Activated naive CD8-positive, alpha-beta T cell treated with anti-CD3 and anti-CD28 coated beads, Interleukin-2, amount 10 ng/mL, durations not matched to agents 7 days and 5 days (primary cell): ENCODE measurements at places on chromosomes 5 and 9.

- H3K27ac ChIP-seq: no peak overlapping the region
- H3K27me3 ChIP-seq: no peaks in the 10 kb centered on the region
- no peak overlapping the region for H3K4me3 ChIP-seq
- no peaks in the 10 kb centered on the region for H3K36me3 ChIP-seq
These were observed 7.4 kb downstream of the ZER1 start for GRCh38 chr9:128764361-128764760.

GRCh38 chr5:38341641-38342040 lies 83.3 kb downstream of the EGFLAM start:
- H3K36me3 ChIP-seq: no peaks in the 10 kb centered on the region
- no peak for DNase-seq
- no peak overlapping the region for H3K4me3 ChIP-seq
- peaks cover 13% of the 10 kb centered on the region for H3K27me3 ChIP-seq
- no peak overlapping the region for H3K27ac ChIP-seq
- peaks cover 1% of the 10 kb centered on the region for H3K4me1 ChIP-seq

DNA sequence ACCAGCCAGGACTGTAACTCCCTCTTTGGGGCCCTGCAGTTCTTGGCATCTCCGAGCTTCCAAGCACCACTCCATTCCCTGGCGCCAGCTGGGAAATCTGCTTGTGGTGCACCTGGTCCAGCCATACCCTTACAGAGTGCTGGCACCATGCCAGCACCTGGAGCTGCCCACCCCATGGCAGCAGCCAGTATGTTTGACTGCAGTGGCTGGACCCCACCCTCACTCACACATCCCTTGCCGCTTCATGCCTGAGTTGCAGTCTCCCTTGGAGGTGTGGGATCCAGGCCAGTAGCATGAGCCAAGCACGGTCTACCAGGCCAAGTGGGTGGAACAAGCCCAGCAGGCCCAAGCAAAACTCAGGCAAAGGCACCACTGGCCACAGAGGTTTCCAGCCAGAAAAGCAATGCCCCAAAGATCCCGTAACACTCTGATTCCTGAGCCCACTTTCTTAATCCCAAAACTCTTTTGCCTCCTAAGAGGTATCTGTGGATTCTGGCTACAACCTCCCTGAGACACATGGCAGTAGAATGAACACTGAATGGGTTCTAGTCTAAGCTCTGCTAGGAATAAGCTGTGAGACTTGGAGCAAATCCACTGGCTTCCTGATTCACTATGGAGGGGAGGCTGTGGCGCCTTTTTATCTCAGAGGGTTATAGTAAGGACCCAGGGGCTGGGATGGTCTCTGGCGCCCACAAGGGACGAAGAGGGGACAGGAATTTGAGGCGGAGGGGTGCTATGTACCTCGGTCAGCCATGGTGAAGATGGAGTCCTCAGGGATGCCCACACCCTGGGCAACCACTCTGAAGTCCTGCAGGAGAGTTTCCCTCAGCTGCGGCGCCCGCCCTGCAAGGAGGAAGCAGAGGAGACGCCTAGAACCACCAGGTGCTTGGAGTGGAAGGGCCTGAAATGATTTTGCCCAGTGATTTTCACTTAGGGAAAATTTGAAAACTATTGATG lies 5.6 kb downstream of the AMBP start:
- DNase-seq: no peak
- peaks cover 2% of the 10 kb centered on the region for H3K4me1 ChIP-seq
- H3K27ac ChIP-seq: no peak overlapping the region
- H3K36me3 ChIP-seq: no peaks in the 10 kb centered on the region

DNA sequence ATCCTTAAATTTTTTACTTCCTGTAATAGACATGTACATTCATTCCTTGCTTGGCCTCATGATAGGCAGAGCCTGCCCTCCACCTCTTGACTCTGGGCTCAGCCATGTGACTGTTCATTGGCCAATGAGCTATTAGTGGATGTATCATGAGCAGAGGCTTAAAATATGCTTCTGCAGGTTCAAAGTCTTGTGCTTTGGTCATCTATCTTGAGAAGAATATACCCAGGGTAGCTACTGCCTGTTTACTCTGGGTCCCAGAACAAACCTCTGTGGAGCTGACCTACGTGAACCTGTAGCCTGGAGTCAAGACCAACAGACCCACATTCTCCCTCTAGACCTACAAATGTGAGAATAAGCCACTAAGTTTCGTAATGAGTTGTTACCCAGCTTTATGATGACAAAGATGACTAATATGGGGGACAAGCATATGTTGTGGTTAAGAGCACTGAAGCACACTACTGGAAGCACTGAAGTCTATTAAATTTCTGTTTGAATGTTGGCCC lies 244.4 kb downstream of the MAST4 start:
- peaks cover 26% of the 10 kb centered on the region for H3K36me3 ChIP-seq
- peak overlapping the region; percentile 41 for H3K4me3 ChIP-seq
- H3K27me3 ChIP-seq: no peaks in the 10 kb centered on the region
- peaks cover 51% of the 10 kb centered on the region for H3K4me1 ChIP-seq

- no peak overlapping the region for H3K4me3 ChIP-seq
- H3K27me3 ChIP-seq: peaks cover 9% of the 10 kb centered on the region
- H3K27ac ChIP-seq: no peak overlapping the region
- no peaks in the 10 kb centered on the region for H3K36me3 ChIP-seq
These were observed 144.3 kb downstream of the EFNA5 start for GRCh38 chr5:107526270-107526937.

GRCh38 chr5:102903074-102903871 lies 148.2 kb downstream of the PAM start:
- H3K4me1 ChIP-seq: peaks cover 1% of the 10 kb centered on the region
- H3K36me3 ChIP-seq: peaks cover 3% of the 10 kb centered on the region
- no peak overlapping the region for H3K27ac ChIP-seq
- no peaks in the 10 kb centered on the region for H3K27me3 ChIP-seq
- H3K4me3 ChIP-seq: no peak overlapping the region
- DNase-seq: no peak

DNA sequence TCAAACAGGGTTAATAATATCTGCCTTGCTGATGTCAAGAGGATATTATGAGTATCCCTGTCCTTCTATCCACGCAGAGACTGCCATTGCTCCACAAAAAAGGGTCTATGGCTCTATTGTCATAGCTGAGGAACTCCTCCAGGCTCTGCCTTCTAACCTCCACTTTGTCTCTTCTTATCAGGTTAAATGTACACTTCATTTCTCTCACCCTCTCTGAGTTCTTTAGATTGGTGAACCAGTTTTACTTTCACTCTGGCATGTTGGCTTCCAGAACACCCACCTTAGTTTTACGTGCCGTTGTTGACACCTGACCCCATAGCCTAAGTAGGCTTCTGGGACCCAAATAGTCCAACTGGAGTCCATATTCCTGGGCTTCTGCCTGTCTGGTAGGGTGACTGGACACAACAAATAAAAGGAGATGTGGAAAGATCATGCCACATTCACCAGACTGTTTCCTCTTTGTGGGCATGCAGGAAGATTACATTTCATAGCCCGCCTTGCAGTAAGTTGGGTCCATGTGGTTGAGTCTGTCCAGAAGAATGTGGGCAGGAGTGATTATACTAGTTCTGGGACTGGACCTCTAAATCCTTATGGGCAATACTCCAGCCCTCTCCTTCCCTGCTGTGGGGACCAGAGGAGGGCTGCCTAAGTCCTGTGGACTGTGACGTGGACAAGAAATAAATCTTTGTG lies 350.4 kb upstream of the CLINT1 start:
- no peak overlapping the region for H3K27ac ChIP-seq
- no peaks in the 10 kb centered on the region for H3K27me3 ChIP-seq
- no peaks in the 10 kb centered on the region for H3K36me3 ChIP-seq
- H3K4me3 ChIP-seq: no peak overlapping the region
- H3K4me1 ChIP-seq: no peaks in the 10 kb centered on the region
- DNase-seq: no peak

GRCh38 chr9:126932871-126933321 lies 18.3 kb downstream of the RALGPS1 start:
- no peak overlapping the region for H3K4me3 ChIP-seq
- H3K4me1 ChIP-seq: peaks cover 2% of the 10 kb centered on the region
- H3K36me3 ChIP-seq: no peaks in the 10 kb centered on the region
- no peak for DNase-seq
- H3K27me3 ChIP-seq: peaks cover 19% of the 10 kb centered on the region

GRCh38 chr9:12775679-12776512 lies 1.1 kb downstream of the LURAP1L start:
- DNase-seq: peak; percentile 25
- H3K4me1 ChIP-seq: peaks cover 6% of the 10 kb centered on the region
- peak overlapping the region; percentile 54 for H3K4me3 ChIP-seq
- H3K27me3 ChIP-seq: peaks cover 22% of the 10 kb centered on the region
- H3K27ac ChIP-seq: no peak overlapping the region

DNA sequence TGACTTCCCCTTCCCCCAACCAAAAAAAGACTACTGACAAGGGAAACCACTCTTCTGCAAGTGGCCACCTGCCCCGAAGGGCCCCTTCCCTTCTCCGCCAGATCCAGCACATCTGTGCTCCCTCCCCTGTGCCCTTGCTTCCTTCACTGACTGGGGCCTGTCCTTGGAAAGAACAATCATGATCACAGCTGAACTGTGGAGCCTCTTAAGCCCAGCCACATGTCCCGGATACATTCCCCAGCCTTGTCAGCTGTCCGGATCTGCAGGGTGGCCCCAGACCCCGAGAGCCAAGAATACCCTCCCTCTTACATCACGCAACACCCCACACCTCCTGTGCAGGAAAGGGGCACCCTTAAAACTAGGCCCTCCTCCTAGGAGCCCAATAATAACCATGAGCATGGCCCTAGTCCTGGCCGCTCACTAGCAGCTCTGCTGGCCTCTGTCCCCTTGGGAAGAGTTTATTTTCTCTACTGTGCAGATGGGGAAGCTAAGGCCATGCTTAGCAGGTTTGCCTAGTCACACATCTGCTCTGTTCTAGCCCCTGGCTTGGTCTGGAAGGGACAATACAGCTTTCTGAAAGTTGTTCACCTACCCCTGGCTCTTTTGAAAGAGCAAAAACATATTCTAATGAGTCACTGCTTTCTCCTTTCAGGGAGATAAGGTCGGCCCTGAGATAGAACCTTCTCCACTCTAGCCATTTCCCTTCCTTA lies 3.8 kb downstream of the SPRY4 start:
- H3K4me1 ChIP-seq: peaks cover 33% of the 10 kb centered on the region
- H3K4me3 ChIP-seq: no peak overlapping the region

- no peak overlapping the region for H3K4me3 ChIP-seq
- H3K36me3 ChIP-seq: no peaks in the 10 kb centered on the region
- H3K27me3 ChIP-seq: no peaks in the 10 kb centered on the region
- peak overlapping the region; percentile 54 for H3K27ac ChIP-seq
- H3K4me1 ChIP-seq: peaks cover 17% of the 10 kb centered on the region
- no peak for DNase-seq
These were observed 204.8 kb downstream of the C9orf50 start for GRCh38 chr9:129415942-129416651.

DNA sequence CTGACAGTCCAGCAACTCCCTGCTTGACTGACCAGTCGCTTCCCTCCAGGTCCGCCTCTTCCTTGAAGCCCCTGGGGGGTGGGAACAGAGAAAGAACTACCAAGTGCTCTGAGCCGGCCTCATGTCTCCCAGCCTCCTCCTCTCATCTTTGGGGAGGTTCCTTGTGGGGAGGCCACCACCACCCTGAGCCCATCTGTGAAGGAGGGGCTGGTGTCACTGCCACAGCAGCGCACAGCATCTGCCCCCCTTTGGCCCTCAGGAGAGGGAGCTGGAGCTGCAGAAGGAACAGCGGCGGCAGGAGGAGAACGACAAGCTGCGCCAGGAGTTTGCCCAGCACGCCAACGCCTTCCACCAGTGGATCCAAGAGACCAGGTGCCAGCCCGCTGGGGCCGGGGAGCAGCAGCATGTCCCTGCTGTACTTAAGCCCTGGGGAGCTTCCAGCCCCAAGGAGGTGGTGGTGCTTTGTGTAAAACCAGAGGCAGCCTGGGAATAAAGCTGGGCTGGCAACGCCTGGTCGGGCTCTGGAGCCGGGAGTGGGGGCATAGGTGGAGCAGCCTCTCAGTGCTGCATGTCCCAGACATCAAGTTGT lies 29.4 kb downstream of the DYNC2I2 start:
- no peak overlapping the region for H3K27ac ChIP-seq
- no peak for DNase-seq
- no peaks in the 10 kb centered on the region for H3K4me1 ChIP-seq
- H3K27me3 ChIP-seq: no peaks in the 10 kb centered on the region
- H3K4me3 ChIP-seq: no peak overlapping the region

GRCh38 chr9:129432297-129433154 lies 188.4 kb downstream of the C9orf50 start:
- H3K4me3 ChIP-seq: no peak overlapping the region
- DNase-seq: no peak
- no peak overlapping the region for H3K27ac ChIP-seq

DNA sequence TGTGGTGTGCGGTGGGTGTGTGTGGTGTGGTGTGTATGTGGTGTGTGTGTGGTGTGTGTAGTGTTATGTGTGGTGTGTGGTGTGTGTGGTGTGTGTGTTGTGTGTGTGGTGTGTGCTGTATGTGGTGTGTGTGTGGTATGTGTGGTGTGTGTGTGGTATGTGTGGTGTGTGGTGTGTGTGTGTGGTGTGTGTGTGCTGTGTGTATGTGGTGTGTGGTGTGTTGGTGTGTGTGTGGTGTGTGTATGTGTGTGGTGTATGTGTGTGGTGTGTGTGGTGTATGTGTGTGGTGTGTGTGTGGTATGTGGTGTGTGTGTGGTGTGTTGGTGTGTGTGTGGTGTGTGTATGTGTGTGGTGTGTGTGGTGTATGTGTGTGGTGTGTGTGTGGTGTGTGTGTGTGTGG lies 144.3 kb downstream of the HSD17B3 start:
- no peak overlapping the region for H3K4me3 ChIP-seq
- peaks cover 35% of the 10 kb centered on the region for H3K27me3 ChIP-seq
- no peaks in the 10 kb centered on the region for H3K36me3 ChIP-seq
- H3K4me1 ChIP-seq: peaks cover 16% of the 10 kb centered on the region

DNA sequence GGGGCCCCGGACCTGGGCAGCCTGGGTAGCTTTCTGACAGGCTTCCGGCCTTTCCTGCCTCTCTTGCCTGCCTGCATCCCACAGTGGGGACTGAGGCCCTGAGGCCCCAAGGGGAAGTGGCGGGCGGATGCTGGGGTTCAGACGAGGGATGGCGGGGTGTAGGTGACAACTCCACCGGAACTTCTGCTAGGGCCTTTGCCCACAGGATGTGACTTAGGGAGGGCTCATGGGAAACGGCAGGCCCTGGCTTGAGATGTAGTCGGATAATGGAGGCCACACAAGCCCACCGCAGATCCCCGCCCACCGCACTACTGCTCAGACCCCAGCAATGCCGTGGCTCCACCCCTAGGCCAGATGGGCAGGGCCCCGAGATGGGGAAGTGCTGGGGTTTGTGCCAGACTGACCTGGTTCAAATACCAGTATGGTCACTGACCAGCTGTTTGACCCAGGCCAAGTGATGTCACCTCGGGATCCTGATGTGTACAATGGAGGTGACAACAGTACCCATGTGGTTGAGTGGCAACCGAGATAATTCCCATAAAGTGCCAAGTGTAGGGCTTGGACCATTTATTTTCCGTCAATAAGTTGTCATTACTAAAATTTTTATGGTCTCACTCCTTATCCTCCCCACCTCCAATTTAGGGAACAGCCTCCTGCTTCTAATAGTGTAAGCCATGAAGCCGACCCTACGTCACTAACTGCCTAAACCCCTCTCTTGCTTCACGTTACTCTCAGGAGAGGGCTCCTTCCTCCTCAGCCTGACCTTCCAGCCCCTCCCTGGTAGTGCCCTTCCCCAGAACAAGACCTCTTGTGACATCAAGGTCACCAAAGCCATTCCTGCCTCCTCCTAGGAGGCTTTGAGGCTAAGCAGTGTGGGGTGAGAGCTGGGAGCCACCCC lies 2.5 kb upstream of the CDK9 start:
- H3K4me1 ChIP-seq: peaks cover 58% of the 10 kb centered on the region
- DNase-seq: peak; percentile 83
- peak overlapping the region; percentile 88 for H3K27ac ChIP-seq
- peak overlapping the region; percentile 87 for H3K4me3 ChIP-seq
- H3K27me3 ChIP-seq: no peaks in the 10 kb centered on the region
- H3K36me3 ChIP-seq: peaks cover 15% of the 10 kb centered on the region
